ENCODE measurements at places on chromosomes 6 and 20.

GRCh38 chr6:30893001-30893591, 8.8 kb downstream of the DDR1 start:
- DNase-seq, result no peak

DNA sequence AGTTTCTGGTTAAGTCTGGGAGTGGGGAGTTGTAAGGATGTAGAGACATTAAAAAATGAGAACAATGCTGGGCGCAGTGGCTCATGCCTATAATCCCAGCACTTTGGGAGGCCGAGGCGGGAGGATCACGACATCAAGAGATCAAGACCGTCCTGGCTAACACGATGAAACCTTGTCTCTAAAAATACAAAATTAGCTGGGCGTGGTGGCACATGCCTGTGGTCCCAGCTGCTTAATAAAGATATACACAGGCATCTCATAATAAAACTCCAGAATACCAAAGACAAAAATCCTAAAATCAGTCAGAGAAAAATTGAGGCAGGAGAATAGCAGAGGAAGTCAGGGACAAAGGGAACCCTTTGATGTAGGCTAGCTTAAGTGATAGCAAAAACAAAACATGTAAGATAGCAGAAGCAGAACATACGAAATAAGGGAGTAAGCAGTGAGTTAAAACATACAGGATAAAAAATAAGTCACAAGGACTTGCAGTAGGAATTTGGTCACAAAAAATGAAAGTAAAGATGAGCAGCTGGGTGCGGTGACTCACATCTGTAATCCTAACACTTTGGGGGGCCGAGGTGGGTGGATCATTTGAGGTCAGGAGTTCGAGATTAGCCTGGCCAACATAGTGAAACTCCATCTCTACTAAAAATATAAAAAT, 23.6 kb downstream of the DDX43 start:
- DNase-seq, result no peak

GRCh38 chr6:132816660-132817059, 2.3 kb downstream of the RPS12 start:
- DNase-seq, result no peak

DNA sequence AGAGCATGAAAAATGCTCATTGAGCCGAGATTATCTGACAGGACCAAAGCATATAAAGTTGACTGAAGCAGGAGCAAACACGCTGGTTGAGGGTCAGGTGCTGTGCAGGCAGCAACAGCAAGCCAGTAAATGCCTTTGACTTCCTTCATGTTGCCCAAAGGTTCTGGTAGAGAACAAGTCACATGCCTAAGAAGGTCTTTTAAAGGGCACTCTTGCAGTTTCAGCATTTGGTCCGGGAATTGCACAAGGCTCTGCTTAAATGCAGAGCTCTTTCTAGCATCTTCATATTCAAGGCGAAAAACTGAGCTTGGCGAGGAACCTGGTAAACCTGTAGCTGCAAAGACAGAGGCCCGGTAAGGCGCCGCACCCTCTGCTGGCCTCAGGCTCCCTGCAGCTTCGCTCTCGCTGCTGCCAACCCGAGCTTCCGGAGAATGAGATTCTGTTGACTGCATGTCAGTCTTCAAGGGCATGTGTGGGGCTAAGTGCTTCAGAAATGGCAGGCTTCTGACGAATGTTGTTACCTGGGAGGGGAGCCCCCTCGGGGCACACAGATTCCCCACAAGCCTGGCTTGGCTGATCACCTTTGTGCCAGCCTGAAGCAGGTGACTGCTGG, 205.2 kb downstream of the KIF16B start:
- DNase-seq, result no peak

- peak; percentile 29 for DNase-seq
Measured at GRCh38 chr6:43856005-43856765, 86.2 kb downstream of the VEGFA start.

DNA sequence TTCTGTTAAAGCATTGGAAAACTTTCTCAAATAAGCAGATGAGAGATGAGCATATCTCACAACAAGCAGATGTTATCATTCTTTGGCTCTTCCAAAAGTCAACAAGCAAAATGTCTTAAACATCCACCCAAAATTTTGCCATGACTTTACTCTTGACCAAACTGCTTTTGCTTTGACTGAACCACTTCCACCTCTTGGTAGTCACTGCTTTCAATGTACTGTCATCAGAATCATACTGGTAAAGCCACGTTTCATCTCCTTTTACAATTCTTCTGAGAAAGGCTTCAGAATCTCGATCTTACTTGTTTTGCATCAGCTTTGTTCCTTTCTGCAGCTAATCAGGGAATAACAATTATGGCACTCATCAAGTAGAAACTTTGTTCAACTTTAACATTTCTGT, 498.5 kb upstream of the GJE1 start:
- no peak for DNase-seq
